ENCODE measurements at places on chromosomes 6 and 20.

- no peak for DNase-seq
Observed at GRCh38 chr20:47027042-47027441, 132.4 kb downstream of the EYA2 start.

DNA sequence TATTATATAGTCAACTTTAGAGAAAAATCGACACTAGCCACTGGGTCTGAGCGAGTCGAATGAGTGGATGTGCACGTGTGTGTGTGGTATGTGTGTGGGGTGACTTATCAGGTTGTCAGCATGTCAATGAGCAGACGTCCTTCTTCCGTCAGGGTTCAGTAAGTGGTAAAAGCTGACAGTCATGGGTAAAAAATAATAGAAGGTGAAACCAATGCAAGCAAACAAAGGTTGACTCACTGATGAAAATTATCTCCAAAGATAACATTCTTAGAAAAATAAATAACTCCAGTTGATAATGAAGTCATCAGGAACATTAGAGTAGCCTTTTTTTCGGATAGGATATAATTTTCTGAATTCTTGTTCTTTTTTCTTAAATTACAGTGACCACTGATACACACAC, 243.8 kb upstream of the FOXQ1 start:
- DNase-seq = no peak

- DNase-seq = no peak
Observed at GRCh38 chr6:134995536-134995935, 45.6 kb upstream of the ALDH8A1 start.

- DNase-seq = no peak
Observed at GRCh38 chr20:61437280-61438206, 185.5 kb downstream of the CDH4 start.

DNA sequence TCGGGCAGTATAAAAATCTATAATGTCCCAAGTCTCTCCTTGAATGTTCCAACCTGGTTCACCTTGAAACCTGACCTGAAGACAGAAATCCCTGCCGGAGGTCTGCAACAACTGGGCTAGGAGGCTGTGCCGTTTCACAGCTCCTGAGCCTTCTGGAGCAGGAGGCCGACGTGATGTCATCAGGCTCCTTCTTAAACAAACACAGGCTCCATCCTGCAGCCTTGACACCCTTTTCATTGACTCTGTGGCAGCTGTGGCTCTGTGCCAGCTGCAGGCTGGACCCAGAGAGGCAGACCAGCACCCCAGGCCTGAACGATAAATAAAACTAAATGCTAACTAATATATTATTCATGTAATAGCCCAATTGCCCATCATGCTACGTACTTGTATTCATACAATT, 483.9 kb downstream of the CD83 start:
- no peak for DNase-seq

DNA sequence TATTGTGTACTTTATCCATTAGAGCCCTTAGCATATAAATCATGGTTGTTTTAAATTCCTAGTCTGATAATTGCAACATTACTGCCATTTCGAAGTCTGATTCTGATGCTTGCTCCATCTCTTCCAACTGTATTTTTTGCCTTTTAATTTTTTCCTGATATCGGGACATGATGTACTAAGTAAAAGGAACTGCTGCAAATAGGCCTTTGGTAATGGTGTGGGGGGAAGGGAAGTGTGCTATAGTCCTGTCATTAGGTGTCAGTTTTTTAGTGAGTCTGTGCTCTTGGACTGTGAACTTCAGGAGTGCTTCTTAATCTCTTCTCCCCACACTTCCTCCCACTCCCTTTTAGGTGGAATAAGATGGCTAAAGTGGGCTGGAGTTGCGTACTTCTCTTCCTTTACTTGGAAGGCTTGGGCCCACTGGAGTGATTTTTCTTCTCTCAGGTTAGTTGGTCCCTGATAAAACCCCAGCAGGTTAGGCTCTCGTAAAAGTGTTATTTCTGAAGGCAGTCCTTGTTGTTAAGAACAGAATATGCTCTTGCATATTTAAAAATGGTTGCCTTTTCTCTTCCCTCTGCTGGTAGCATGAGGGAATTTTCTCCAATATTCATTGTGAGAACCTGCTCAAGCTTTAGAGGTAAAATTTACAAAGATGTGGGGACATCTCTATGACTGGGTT, 18.1 kb downstream of the STXBP5 start:
- no peak for DNase-seq

GRCh38 chr6:110523451-110524021, 47.1 kb upstream of the SLC22A16 start:
- DNase-seq = no peak

DNA sequence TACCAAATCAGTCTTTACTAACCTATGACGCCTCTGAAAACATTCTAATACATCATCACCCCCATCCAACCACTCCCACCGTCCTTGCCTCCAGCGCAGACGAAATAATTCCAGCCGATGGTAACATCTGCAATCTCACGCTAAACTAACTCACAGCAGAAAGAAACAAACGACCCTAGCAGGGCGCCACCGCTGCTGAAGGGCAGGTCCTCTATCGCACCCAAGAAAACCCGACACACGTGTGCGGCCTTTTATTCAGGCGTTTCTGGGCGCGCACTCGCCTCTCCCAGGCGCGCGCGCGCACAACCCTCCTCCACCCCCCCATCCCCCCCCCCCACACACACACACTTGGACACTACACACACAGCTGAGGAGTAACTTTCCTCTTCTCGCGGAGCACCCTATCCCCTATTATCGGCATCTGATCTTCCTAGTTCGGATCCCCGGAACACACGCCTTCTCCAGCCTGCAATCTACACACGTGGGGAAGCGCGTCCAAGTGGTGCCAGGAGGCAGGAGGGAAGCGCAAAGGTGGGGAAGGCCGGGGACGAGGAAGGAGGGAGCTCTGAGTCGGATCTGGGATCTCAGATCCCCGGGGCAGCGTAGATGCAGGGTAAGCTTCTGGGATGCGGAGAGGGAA, 1.4 kb downstream of the GFOD1 start:
- no peak for DNase-seq

DNA sequence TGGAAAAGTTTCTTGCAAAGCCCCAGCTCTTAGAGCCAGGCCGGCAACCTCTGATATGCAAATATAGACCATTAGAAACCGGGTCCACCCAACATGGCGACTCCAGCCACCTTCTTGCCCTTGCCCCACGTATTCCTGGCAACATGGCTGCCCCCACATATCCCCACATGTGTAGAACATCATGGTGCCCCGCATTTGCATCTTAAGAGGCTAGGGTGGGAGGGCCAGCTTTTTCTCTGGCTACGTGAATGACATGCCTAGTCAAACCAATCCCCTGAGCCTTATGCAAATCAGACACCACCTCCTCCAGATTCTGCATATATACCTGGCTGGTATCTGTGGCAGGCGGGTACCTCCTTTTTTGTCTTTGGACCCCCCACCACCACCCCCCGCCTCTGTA, 106.1 kb upstream of the PTPRT start:
- no peak for DNase-seq

DNA sequence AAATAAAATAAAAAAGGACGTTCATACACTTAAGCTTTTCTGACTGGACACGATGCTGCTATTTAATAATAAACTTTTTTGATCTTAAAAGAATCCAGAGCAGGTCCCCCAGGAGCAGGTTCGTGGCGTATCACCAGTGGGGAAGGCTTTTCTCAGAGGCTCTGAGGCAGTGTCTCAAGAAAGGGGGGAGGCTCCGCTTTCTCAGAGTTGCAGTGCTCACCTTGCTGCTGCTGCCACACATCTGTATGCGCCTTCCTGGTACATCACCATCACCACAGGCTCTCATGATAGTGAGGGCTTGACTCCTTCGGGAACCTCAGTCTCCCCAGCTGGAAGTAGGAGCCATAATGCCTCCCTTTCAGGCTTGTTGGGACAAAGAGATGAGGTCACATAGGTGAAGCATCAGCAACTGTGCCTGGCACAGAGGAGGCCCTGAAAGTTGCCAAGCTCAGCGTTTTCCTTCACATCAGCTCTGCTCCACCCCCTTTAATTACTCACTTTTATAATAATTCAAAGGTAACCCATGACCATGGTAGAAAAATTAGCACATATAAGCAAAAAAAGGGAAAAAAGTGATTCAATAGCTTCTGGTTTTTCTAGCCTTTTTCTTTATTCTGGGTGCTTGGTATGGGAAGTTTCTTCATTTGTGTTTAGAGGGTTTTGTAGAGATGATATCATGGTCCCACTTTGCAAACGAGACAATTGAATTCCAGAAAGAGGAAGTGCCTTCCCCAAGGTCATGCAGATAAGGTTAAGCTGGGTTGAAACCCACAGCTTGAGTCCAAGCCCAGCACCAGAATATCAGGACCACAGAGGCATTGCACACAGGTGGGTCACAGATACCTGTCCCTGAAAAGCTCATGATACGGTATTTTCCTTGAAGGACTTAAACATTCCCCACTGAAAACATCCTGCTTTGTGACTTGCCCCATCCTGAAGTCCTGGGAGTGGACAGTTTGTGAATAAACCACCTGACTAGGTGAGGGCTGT, 24.5 kb downstream of the SRSF3 start:
- no peak for DNase-seq

DNA sequence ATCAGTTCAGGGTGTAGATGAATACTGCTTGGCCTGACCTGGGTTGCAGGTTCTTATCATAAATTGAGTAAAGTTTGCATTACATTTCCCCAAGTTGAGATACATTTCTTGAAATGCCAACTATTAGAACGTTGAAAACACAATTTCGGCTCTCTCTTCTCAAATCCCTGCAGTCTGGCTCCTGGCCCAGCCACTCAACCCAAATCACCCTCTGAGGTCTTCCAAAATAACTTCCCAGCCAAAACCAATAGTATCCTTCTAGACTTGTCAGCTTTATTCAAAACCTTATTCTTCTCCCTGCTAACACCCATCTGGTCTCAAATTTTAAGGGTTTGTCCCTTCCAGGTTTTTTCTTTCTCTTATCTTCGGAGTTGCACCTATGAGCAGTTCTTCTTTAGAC, 263.6 kb downstream of the EYA4 start:
- DNase-seq = no peak

- DNase-seq = no peak
Observed at GRCh38 chr20:38131588-38132121, 33.4 kb downstream of the TGM2 start.

DNA sequence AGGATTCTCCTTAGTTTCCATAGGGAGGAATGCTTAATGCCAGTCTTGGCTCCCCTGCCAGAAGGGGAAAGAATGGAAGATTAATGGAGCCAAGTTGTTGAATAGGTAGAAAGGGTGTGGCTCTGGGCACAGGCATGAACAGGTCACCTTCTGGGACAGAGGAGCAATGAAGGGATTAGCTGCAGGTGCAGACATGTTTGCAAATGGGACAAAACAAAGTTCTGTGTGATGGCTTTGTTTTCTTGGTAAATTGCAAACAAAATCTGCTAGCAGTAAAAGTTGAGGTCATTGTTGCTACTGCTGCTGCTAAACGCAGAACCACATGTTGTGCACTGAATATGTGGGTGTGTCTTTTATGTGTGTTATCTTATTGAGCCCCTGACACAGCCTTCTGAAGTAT, 93.3 kb downstream of the PERP start:
- no peak for DNase-seq

- no peak for DNase-seq
Observed at GRCh38 chr20:16916165-16916564, 168.0 kb downstream of the OTOR start.

DNA sequence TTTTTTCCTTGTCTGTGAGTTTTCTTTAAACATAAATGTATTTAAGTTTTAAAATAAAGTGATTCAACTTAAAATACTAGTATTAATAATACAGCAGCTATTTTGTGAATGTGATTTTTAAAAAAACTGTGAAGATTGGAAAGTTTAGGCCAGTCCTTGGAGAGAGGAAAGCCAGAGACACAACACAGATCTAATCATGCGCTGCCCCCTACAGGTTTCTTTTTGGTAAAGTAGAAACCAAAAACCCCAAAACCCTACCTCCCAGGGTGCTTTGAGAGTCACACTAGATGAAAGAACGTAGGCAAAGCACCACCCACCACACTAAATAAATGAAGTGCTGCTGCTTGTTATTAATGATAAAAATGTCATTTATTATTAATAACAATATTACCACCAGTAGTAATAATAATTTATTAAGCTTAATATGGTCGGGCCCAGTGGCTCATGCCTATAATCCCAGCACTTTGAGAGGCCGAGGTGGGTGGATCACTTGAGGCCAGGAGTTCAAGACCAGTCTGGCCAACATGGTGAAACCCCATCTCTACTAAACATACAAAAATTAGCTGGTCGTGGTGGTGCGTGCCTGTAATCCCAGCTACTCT, 33.7 kb downstream of the SLC9A8 start:
- peak; percentile 55 for DNase-seq

GRCh38 chr6:106825156-106825555, 149.4 kb downstream of the CD24 start:
- no peak for DNase-seq

- no peak for DNase-seq
Observed at GRCh38 chr6:138726066-138726756, 47.4 kb upstream of the CCDC28A start.

- DNase-seq = no peak
Observed at GRCh38 chr6:124738482-124738881, 223.8 kb upstream of the RNF217 start.
